ENCODE measurements at places on chromosomes 12 and 14. TPM values are rescaled to one million over a fixed set of nuclear protein-coding genes. Genes with fewer than 3 reads are reported as not detected.

B3GNT4 gene
- 0.15 TPM for total RNA-seq

ETNK1 gene
- total RNA-seq, result 76.7 TPM

PPFIA2 gene
- not detected for total RNA-seq

MOAP1 gene
- total RNA-seq, result 17.4 TPM

EVL gene
- total RNA-seq, result 218 TPM

KCNC2 gene
- total RNA-seq, result not detected
